ENCODE measurements at places on chromosomes 2 and 18.

- no peaks in the 10 kb centered on the region for H3K4me1 ChIP-seq
- H3K4me3 ChIP-seq, result no peak overlapping the region
- no peak for DNase-seq
- peaks cover 14% of the 10 kb centered on the region for H3K27me3 ChIP-seq
- H3K27ac ChIP-seq, result no peak overlapping the region
Measured at GRCh38 chr2:24771764-24772586, 21.2 kb downstream of the PTRHD1 start.

GRCh38 chr18:57855551-57855950 is 52.4 kb upstream of the ATP8B1 start:
- DNase-seq, result no peak
- no peak overlapping the region for H3K4me3 ChIP-seq
- no peaks in the 10 kb centered on the region for H3K36me3 ChIP-seq
- H3K4me1 ChIP-seq, result no peaks in the 10 kb centered on the region
- H3K27me3 ChIP-seq, result no peaks in the 10 kb centered on the region

DNA sequence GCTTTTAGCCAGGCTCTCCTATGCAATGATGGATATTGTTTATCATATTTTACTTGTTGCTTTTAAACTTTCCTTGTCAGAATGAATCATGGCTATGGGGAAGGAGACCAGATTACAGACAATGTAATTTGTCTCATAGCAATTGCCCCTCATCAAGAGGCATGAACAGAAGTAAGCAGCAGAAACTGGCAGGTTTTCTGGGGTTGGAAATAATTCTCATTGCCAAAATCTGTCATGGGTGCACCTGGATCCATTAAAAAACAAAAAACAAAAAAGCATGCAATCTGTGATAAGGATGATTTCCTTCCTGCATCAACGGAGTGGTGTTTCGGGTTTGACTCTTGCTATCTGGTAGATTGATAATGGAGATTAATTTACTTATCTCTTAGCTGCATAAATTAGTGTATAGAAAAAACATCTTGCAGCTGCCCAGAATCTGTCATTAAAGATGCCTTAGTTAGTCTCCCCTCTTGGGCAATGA is 419.6 kb downstream of the SOX11 start:
- no peak overlapping the region for H3K27ac ChIP-seq
- H3K27me3 ChIP-seq, result no peaks in the 10 kb centered on the region
- H3K36me3 ChIP-seq, result no peaks in the 10 kb centered on the region
- no peaks in the 10 kb centered on the region for H3K4me1 ChIP-seq
- DNase-seq, result no peak
- no peak overlapping the region for H3K4me3 ChIP-seq

DNA sequence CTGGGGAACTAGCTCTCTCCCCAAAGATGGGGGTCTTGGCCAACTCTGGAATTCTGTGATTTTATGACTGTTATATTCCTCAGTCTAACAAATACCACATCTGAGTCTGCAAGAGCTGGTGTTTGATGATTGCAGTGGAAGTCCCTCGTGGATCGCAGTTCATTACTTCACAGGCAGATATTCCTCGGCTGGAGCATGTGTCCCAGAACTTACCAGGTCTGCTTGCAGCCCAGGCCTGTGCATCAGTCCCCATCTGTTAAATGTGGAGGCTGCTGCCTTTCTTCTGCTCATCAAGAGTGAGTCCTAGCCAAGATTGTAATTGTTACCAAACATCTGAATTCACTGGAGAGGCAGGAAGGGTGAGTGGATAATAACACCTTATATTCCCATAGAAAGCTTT is 55.5 kb downstream of the PRKCE start:
- H3K4me3 ChIP-seq, result no peak overlapping the region
- no peak for DNase-seq
- peaks cover 24% of the 10 kb centered on the region for H3K36me3 ChIP-seq

Measured in stimulated activated naive B cell treated with anti-CD40 and anti-IgM and Interleukin-4, amounts not matched to agents 10 μg/mL and 1 μg/mL and 100 μg/mL, for 72 hours (primary cell).